ENCODE measurements at places on chromosomes 11 and 22.

DNA sequence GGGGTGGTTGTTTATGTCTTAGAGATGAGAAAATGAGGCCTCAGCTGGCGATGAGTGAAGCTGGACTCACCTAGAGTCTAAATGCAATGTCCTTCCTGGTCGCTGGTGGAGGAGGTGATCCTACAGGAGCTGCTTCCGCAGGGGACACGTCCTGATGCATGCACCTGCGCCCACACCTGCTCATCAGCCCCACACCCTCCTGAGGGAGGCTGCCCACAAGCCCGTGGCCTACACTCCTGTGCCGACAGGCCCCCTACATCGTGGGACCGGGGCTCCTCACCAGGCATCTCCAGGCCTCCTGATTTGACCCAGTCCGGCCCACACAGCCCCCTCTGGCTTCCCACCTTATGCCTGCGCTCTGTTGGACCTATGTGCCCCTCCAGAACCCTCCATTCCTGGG lies 857.2 kb downstream of the TBC1D22A start:
- DNase-seq = no peak

DNA sequence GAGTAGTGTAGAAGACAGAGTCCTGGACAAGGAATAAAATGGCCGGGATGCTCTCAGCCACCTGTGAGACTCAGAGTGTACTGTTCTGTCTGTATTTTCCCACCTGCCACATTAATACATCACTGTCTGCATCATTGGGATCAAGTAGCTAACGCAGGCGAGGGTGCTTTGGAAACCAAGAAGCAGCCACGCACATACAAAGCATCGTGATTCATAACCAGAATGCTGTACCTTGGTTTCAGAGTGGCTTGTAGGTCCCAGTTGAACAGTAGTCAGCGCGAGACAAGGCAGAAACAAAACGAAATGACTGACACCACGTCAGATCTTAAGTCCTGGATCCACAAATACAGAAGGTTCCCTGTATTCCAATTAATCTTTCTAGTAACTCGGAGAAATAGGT lies 198.3 kb downstream of the GRIK4 start:
- no peak for DNase-seq

DNA sequence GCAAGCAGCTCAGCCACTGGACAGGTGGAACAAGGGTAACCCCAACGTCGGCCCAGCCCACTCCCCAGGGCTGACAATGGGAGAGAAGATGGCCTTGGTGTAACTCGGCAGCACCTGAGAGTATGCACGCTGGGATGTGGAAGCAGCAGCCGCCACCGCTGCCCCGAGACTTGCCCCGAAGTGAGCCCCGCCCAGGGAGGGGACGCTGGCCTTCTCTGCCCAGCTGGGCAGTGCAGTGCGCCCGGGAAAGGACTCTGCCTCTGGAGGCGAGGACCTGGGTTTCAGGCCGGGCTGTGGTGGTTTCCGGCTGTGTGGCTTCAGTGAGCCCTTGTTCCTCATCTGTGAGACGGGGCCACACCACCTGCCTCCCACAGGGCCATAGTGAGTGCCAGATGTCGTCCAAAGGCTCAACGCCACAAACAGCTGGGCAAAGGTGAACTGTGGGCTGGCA lies 8.6 kb upstream of the POLDIP3 start:
- DNase-seq = peak; percentile 83

DNA sequence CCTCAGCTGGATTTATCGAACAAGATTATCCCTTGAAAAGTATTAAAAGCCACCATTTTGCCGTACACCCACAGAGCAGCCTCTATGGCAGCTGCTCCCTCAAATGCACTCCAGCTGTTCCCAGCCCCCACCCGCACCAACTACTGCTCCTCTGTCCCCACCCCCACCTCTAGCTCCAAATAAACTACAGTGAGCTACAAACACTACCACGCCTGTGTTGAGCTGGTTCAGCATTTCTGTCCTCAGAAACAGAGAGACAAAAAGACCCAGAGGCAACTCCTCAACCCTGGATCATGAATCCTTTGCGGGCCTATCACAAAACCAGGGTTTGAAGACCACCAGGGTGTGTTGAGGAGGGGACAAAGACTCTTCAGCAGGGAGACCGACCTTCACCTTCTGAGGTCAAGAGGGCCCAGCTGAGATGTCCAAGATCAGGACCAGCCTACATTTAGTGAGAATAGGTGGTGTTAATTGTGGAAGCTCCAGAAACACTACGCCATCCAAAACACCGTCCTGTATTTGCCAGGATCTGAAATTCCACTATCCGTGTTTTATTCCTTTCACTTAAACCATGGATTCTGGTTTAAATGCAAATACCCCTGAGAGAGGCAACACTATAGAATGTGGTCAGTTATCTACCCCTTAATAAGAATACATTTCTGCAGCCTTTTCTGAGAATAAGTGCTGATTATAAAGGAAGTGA lies 195.9 kb downstream of the DSCAML1 start:
- no peak for DNase-seq

GRCh38 chr11:130187096-130187495 lies 27.5 kb downstream of the ST14 start:
- no peak for DNase-seq

- no peak for DNase-seq
Measured at GRCh38 chr11:102396708-102397563, 49.9 kb downstream of the BIRC2 start.

DNA sequence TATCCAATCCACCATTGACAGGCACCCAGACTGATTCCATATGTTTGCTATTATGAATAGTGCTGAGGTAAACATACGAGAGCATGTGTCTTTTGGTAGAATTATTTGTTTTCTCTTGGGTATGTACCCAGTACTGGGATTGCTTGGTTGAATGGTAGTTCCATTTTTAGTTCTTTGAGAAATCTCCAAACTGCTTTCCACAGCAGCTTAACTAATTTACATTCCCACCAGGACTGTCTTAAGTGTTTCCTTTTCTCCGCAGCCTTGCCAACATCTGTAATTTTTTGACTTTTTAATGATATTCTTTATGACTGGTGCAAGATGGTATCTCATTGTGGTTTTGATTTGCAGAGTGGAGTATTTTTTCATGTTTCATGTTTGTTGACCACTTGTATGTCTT lies 8.3 kb downstream of the FDX1 start:
- DNase-seq = no peak

DNA sequence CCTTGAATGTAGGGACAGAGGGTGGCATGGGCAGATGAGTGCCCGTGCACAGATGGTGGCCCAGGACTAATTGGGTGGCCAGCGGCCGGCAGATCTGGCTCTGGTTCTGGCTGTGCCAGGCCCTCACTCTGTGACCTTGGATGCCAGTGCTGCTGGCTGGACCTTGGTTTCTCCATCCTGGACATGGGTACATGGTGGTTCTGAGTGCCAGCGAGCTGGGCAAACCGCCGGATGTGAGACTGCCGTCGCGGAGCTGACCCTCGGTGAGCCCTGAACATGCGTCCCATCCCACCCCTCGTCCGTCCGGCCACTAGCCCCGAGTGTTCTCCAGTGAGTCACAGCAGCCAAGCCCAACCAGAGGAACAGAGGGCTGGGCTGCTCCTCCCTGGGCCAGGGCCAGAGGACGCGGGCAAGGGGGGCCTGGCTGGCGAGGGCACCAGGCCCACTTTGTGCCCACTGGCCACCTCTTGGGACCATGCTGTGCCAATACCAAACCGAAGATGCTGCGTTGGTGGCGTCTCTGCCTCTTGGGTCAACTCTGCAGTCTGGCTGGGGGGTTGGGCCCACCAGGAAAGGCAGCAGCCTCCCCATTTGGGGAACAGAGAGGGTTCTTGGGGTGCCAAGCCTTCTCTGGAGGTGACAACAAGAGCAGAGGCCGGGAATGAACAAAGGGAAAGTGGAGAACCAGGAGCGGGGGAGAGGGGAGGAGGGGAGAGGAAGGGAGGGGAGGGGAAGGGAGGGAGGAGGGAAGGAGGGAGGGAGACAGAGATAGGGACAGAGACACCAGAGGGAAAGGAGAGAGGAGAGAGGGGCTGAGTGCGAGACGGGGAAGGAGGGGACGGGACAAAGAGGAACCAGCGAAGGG lies 10.7 kb downstream of the LSP1 start:
- DNase-seq = peak; percentile 83

GRCh38 chr11:119790476-119790875 lies 61.5 kb upstream of the NECTIN1 start:
- DNase-seq = no peak

DNA sequence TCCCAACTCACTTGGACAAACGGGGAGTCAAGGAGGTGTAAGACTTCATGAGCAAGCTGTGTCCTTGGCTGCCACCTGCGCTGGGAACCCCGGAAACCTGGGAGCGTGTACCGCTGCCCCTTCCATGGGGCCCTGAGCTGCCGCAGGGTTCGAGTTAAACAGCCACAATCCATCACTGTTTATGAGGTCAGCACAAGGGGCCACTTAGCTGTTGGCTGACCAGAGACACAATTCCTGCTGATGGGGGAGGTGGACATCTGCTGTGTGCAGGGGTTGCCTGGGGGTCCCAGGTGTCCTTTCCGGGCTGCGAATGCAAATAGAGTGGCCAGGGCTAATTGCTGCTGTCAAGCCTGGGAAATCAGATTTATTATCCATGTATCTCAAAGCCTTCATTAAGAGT lies 549.3 kb downstream of the BRD1 start:
- no peak for DNase-seq
